NCI-H1417 (cell line): ENCODE measurements at places on chromosomes 5 and 9.

- DNase-seq: no peak
Measured at GRCh38 chr9:130523921-130524320, 55.5 kb upstream of the FUBP3 start.

DNA sequence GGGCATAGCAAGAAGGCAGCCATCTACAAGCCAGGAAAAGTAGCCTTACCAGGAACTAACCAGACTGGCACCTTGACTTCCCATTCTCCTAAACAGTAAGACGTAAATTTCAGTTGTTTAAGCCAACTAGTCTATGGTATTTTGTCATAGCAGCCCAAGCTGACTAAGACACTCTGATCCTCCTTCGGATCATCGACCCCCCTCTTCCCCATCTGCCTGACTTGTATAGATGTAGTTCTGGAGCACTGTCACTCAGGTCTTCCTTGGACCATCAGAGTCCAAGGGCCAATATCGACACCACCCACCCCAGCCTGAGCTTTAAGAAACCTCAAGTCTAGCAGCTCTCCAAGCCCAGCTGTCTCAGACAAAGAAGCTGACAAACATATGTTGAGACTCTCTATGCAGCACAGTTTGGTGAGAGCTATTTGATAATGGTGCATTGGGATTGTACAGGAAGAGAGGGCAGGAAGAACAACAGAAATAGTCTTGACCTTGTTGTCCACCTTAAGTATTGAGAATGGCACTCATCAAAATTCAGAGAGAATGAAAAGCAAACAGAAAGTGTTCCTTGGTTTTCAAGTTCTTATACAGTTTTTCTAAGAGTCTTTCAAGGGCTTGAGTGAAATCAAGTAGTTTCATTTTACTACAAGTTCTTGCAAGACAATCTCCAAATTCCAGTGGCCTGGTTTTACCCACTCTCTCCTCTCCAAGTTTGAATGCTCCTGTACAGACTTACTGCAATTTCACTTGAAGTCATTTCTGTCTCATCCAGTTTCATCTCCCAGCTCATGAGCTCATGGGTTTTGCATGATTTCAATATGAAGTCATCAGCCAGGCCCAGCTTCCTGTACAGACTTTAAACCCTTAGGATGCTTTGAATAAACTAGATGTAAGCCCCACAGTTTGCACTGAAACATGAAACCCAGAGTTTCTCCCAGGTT is 122.3 kb upstream of the RAI14 start:
- DNase-seq: no peak

- peak; percentile 21 for DNase-seq
Measured at GRCh38 chr5:136062366-136063274, 33.8 kb downstream of the TGFBI start.

DNA sequence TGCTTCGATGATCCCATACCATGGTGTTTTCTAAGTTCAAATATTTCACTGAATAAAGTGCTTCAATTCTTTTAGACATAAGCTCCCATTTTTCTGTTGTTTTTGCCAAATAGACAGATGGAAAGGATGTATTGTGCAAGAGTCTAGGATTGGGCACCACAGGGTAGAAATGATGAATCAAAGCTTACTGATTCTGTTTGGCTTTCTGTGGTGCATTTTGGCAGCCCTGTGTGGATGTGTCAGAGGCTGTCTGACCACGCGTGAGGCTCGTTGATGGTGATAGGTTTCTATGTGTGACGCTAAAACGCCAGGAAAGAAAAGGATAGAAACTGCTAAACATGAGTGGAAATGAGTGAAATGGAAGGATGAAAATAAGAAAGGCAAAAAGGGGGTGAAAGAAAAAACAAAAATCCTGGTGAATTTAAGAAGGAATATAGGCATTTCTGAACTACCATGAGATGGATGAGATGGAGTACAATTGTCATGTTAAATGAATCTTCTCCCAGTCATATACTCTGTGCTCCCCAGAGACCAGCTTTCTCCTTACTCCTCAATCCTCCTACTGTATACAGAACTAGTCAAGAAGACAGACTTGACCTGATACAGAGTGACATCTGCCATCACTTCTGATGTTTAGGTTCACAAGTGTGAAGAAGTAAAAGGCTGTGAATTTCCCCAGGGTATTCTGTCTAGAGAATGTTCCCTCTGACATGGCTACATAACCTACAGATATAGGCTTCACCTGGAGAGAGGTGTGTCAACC is 54.4 kb downstream of the ANKH start:
- DNase-seq: no peak

DNA sequence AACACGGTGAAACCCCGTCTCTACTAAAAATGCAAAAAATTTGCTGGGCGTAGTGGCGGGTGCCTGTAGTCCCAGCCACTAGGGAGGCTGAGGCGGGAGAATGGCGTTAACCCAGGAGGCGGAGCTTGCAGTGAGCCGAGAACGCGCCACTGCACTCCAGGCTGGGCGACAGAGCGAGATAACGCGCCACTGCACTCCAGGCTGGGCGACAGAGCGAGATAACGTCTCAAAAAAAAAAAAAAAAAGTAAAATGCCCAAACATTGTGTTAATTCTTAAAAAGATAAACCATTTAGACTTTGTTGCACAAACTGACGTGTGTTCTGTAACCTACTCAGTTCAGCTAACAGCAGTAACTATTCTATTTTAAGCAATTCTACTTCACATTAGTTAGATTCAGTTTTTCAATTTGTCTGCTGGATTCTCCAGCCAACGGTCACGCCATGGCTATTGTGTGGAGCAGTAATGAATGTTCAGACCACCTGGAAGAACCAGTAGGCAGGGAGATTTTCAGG is 119.3 kb upstream of the MAN2A1 start:
- DNase-seq: no peak

DNA sequence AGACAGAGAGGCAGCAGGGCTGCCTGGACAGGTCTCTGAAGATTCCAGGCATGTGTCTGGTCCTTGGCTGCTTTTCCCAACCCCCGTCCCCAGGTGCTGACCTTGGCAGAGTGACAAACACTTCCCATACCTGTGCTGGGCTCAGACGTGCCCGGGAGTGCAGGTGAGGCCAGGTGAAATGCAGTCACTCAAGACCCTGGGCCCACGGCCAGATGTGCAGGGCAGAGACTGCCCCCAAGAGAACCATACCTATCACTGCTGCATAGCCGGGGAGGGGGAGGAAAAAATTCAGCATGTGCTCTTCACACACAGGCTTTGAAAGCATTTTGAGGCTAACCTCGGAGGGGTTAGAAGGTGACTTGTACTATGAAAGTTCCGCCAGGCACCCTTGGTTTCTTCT is 22.6 kb downstream of the CCNJL start:
- DNase-seq: no peak

GRCh38 chr9:3517377-3518048 is 8.3 kb downstream of the RFX3 start:
- DNase-seq: no peak

GRCh38 chr5:14743601-14744295 is 79.2 kb downstream of the OTULIN start:
- no peak for DNase-seq

DNA sequence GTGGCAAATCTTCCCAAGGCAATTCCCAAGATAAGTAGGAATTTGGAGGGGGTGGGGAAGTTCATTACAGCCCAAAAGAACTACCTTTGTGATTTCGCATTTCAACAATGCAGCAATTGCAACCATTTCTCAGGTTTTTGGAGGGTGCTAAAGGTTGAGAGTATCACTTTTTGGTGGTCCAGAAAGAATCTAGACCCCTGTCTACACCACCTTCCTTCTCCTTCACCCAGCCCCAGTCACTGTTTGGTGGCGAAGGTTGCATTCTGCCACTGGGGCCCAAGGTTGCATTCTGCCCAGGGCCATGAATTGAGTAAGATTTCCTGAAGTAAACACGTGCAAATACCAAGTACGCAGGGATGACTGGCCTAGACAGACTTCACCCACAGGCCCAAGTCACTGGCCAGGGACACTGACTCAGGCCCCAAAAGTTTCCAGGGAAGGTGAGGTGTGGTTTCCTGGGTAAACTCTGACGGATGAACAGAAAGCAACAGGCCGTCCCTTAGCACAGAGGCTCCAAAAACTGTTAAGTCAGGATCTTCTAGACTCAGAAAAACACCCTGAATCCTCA is 5.7 kb downstream of the PDE6A start:
- no peak for DNase-seq

DNA sequence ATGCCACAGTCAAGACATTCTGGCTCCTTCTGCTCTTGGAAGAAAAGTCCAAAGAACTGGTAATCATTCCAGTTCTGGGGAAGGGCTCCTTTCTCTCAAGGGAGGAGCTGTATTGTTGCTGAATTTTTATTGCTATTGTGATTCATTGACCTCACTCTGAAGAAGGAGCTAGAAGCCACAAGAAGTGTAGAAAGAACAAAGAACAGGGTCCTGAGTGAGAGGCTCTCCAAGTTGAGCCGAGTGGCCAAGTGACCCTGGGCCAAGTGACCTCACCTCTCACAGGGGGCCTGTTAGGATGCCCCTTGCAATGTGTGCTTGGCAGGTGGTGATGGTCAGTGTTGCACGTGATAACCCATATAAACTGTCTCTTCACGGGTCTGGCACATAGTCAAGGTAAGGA is 173.3 kb downstream of the FGF18 start:
- DNase-seq: no peak
